ENCODE measurements at places on chromosomes 2 and 18. TPM values are rescaled to one million over a fixed set of nuclear protein-coding genes. Genes with fewer than 3 reads are reported as not detected.

DNA sequence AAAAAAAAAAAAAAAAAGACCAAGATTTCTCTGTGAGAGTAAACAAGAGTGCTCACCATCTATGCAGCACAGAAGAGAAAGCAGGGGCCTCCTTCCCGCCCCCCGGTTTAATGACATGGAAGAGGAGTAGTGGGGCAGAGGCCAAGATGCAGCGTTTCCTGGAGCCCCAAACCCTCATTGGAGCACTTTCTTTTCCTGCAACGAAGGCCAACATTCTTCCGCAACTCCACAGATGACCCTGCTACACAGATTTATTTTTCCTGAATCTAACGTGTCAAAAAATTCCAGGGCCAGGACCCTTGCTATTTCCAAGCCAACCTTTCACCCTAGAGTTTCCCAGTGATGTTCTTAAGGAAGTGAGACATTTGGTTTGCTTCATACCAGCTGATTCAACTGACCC is 189.6 kb downstream of the MIB1 start:
- peaks cover 37% of the 10 kb centered on the region for H3K27me3 ChIP-seq
- no peak overlapping the region for H3K4me3 ChIP-seq
- DNase-seq: no peak
- H3K4me1 ChIP-seq: no peaks in the 10 kb centered on the region
- no peak overlapping the region for H3K27ac ChIP-seq

GRCh38 chr2:72649810-72650209 is 176.0 kb downstream of the EXOC6B start:
- H3K4me1 ChIP-seq: peaks cover 5% of the 10 kb centered on the region
- H3K36me3 ChIP-seq: peaks cover 12% of the 10 kb centered on the region
- no peak overlapping the region for H3K27ac ChIP-seq
- no peaks in the 10 kb centered on the region for H3K27me3 ChIP-seq

DNA sequence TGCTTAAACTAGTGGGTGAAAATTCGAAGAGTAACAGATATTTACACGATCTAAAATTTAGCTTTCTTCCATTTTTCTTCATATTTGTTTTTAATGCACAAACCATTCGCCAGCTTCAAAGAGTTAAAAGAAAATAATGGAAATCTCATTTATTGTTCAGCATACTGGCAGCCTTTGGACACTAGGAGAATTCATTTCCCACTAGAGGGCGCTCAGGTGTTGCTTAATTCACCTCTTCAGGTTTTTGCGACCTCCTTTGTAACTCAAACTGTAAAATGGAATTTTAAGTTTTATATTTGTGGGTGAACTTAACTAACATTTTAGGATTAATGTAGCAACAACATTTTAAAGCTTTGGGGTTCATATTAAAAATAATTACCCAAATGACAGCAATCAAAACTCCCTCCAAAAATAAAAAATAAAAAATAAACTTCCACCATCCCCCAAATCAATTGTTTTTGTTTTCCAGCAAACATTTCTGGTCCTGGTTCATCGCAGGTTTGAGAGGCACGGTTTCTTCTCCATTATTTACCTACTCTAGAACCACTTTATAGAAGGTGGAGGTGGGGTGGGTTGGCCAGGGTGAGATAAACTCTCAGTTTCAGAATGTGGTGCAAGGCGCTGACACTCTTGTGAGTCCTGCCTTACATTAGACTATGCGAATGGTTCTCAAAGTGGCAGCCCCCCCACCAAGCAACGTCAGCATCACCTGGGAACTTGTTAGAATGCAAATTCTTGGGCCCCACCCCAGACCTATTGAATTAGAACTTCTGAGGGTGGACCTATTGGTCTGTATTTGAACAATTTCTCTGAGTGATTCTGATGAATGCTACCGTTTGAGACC is 24.7 kb upstream of the PNPT1 start:
- H3K27ac ChIP-seq: no peak overlapping the region
- H3K4me3 ChIP-seq: no peak overlapping the region
- H3K36me3 ChIP-seq: no peaks in the 10 kb centered on the region
- H3K4me1 ChIP-seq: peaks cover 37% of the 10 kb centered on the region
- DNase-seq: peak; percentile 60

GRCh38 chr2:73297151-73297559 is 3.8 kb upstream of the EGR4 start:
- H3K36me3 ChIP-seq: no peaks in the 10 kb centered on the region
- H3K27ac ChIP-seq: no peak overlapping the region
- H3K4me1 ChIP-seq: peaks cover 9% of the 10 kb centered on the region

The SCN2A gene
- total RNA-seq: 0.60 TPM
